Placental pericyte (primary cell): ENCODE measurements at places on chromosomes 7 and 10. TPM values are rescaled to one million over a fixed set of nuclear protein-coding genes. Genes with fewer than 3 reads are reported as not detected.

ANKRD30A gene
- under 0.01 TPM in 1 of 2 replicates, not detected in the other for total RNA-seq

TMEM184A gene
- total RNA-seq, result 0.44 and 0.86 TPM in 2 replicates

ABLIM1 gene
- 1.3 and 7.9 TPM in 2 replicates for total RNA-seq

CUTC gene
- 8.5 and 12.2 TPM in 2 replicates for total RNA-seq

LDB3 gene
- total RNA-seq, result under 0.01 TPM in 1 of 2 replicates, not detected in the other

ACTL6B gene
- total RNA-seq, result not detected in 2 replicates
